Left kidney (tissue), 8 donors: ENCODE measurements at places on chromosomes 7 and 10. TPM values are rescaled to one million over a fixed set of nuclear protein-coding genes. Genes with fewer than 3 reads are reported as not detected.

DNA sequence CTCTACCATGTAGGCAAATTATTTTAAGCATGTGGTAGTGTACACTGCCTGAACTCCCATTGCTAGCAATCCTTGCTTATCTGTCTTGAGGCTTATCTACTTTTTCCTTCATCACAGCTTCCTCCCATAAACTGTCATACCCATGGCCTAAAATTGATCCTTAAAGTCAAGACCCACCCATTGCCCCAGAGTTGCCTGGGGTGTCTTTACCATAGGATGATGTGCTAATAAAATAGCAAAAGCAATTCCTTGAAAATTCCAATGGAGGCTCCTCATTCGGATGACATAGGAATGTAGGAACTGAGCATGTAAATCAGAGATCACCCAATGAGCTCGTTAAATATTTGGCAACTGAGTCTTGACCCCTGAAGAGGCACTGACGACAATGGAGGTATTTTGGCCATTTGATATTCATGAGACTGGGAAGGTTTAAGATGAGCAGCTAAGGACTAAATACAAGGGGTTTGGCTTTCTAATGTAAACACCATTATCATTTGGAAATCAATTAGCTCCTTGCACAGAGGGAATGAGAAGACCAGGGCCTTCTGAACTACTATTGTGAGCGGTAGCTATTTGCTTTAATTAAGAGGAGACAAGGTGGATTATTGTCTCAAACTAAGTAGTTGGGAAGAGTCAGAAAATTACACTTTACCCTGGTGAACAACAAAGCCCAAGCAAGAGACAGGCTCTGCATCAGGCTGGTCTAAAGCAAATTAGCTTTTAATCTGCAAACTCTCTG, 234.9 kb downstream of the GATA3 start:
- no peak for DNase-seq

GRCh38 chr10:59126261-59126660, 50.2 kb upstream of the PHYHIPL start:
- no peak for DNase-seq

- peak; percentile 34 for DNase-seq
Measured at GRCh38 chr10:71729161-71729636, 9.6 kb upstream of the C10orf105 start.

Gene ARHGAP22
- polyA plus RNA-seq, result 0.93 TPM

- DNase-seq, result no peak
Measured at GRCh38 chr10:51878695-51879094, 179.3 kb upstream of the CSTF2T start.
